ENCODE measurements at places on chromosomes 1 and 21.

DNA sequence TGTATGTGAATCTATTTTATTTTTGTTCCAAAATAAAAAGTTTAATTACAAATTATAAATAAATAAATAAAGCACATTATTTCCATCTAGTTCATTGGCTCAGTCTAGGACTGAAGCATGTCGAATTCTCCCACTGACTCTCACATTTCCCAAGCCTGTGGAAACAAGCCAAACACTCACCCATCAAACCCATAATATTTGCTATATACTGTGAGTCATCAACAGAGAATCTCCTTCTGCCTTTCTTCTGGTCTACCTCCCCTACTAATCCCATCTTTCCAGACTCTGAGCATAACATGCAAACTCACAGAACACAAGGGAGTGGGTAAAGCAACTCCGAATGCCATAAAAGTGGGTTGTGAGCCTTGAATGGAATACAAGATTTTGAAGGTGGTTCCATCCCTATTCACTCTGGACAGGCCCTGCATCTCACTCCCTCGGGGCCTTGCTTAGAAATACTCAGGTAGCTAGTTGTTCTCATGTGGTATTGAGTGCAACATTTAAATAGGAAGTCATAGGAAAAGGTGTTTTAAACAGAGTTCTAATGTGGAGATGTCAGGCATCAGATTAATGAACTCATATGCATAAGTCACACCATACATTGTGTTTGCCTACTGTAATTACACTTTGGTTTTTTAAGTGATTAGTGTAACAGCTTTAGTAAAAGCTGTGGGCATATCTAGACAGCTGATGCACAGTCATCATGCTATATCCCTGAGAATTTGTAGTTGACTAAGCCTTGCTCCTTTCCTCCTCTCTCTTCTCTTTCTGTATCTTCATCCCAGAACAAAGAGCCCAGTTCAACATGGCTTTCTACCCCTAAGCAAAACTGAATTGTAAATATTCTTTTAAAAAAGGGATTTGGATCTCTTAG is 47.0 kb downstream of the F5 start:
- DNase-seq, result no peak

DNA sequence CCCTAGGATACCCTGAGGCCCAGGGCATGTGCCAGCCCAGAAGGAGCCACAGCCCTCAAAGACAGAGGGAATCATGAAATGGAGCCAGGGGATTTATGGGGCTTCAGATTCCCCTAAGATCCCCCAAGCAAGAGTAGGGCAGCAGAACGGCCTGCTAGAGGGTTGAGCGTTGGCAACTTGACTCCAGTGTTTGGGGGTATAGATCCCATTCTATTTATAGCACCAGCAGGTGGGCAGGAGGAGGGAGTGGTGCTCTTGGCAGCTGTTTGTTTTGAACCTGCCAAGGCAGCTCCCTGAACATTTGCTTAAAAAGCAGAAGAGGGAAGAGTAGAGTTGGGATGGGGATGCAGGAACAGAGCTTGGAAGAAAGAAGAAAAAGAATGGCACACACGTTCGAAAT is 33.7 kb downstream of the GLUL start:
- DNase-seq, result no peak

DNA sequence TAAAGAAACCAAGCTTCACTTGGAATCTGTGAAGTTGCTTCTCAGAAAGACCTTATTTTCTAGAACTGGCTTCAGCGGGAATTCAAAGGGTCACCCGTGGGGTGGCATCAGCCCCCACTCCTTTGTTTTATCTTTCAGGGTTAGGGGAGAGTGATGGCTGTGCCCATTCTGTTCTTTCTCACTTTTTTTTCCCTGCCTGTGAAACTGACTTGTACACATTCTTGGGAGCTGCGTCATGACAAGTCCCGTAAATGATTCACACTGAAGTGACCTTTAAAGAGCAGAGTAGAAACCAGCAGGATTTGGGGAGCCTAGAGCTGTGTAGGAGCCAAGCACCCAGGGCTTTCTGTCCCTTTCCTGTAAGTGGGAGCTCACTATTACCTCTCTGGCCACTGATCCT is 43.8 kb downstream of the SLC44A3 start:
- no peak for DNase-seq

- DNase-seq, result peak; percentile 52
Measured at GRCh38 chr1:151993084-151993733, 450 bp downstream of the S100A10 start.

DNA sequence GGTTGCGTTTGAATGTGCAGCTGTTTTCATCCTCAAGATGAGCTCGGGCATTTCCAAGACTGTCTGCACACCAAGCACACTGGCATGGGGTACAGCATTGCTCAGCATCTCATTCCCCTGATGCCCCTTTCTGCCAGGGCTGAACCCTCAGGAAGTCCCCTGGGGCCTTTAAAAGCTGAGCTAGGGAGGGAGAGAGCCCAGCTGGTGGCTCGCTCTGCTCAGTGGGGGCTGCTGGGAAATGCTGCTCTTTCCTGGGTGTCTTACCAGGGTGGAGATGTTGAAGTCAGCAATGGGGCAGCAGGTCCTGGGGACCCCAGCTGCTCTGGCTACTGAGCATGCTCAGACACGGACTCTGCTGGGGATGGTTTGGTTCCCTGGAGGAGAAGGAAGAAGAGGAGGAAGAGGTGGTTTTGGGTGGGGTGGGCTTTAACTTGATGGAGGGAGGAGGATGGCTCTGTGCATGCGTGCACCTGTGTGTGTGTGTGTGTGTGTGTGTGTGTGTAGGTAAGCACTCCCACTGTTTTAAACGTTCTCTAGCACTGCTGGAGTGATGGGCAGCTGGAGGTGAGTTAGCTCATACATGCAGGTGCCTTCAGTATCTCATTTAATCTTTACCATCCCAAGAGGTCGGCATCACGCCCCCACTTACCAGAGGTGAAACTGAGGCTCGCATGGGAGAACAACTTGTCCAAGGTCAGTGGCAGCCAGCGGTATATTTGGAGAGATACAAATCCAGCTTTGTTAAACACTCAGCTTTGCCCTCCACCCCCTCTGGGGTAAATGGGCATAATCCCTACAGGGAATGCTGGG is 40.9 kb downstream of the ACTL8 start:
- DNase-seq, result no peak
